H9 (cell line): ENCODE measurements at places on chromosomes 7 and 10. TPM values are rescaled to one million over a fixed set of nuclear protein-coding genes. Genes with fewer than 3 reads are reported as not detected.

GRCh38 chr10:130121486-130122079 is 11.0 kb upstream of the C10orf143 start:
- H3K27me3 ChIP-seq: no peaks in the 10 kb centered on the region
- peaks cover 7% of the 10 kb centered on the region; the same call in 1 of the 2 replicates for H3K36me3 ChIP-seq
- H3K27ac ChIP-seq: no peak overlapping the region
- DNase-seq: no peak
- no peaks in the 10 kb centered on the region for H3K4me1 ChIP-seq
- H3K4me3 ChIP-seq: no peak overlapping the region

- no peaks in the 10 kb centered on the region for H3K27me3 ChIP-seq
- no peak overlapping the region for H3K4me3 ChIP-seq
- no peaks in the 10 kb centered on the region for H3K4me1 ChIP-seq
- no peak overlapping the region for H3K27ac ChIP-seq
Observed at GRCh38 chr10:71465551-71466252, 69.0 kb downstream of the CDH23 start.

DNA sequence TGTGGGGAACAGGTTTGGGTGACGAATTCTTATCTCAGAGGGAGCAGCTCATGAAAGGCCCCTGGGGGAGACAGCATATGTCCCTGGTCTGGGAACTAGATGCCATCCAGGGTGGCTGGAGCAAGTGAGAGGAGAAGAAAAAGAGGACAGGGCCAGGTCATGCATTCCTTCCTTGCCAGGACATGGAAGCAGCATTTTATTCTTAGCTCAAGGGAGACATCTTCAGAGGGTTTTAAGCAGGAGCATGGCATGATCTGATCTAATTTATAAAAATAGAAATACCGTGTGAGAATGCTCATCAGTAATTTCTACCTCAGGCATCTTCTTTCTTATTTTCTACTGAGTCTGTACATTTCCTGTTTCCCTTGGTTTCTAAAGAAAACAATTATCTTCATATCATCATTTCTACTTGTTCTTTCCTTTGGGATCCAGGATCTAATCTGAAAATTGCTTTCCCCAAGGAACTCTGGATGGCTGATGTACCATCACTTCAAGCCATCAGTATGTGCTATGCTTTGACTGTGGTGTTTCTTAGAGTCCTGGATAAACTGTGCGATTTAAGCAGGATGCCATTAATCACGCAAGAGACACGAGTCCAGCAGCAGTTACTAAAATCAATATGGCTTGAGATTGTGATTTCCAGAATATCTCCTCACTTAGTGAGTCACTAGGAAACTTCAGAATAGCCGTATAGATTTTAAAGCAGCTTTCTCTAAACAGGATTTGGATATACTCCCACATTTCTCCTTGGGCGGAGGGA is 386.2 kb downstream of the GALNT17 start:
- DNase-seq: no peak
- no peaks in the 10 kb centered on the region for H3K27me3 ChIP-seq
- H3K27ac ChIP-seq: no peak overlapping the region
- H3K4me1 ChIP-seq: no peaks in the 10 kb centered on the region
- H3K36me3 ChIP-seq: peaks cover 89% of the 10 kb centered on the region
- H3K4me3 ChIP-seq: no peak overlapping the region

- H3K36me3 ChIP-seq: no peaks in the 10 kb centered on the region
- peaks cover 4% of the 10 kb centered on the region; the same call in 1 of the 2 replicates for H3K4me1 ChIP-seq
- no peak overlapping the region for H3K4me3 ChIP-seq
- no peaks in the 10 kb centered on the region; the same call in 1 of the 2 replicates for H3K27me3 ChIP-seq
Observed at GRCh38 chr7:70406186-70406949, 725.6 kb upstream of the GALNT17 start.

The PSPH gene
- 51.4 and 52.1 TPM in 2 replicates for total RNA-seq
